ENCODE measurements at places on chromosomes 1 and 21.

DNA sequence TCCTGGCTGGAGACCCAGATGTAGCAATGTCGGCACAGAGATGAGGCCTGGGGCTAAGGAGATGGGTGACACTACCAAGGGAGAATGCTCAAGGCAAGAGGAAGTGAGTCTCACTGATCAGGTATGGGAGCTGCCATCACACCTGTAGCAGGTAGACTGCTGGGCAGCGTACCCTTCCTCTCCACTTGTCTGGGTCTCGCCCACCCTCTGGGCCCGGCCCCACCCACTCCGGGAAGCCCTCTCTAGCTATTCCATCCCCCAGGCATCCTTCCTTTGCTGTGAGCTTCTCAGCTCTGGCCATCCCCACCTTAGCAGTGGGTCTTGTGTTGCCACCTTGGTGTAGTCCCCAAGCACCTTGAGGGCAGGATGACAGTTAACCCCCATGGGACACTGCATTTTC lies 87.7 kb upstream of the EDN2 start:
- DNase-seq: no peak

DNA sequence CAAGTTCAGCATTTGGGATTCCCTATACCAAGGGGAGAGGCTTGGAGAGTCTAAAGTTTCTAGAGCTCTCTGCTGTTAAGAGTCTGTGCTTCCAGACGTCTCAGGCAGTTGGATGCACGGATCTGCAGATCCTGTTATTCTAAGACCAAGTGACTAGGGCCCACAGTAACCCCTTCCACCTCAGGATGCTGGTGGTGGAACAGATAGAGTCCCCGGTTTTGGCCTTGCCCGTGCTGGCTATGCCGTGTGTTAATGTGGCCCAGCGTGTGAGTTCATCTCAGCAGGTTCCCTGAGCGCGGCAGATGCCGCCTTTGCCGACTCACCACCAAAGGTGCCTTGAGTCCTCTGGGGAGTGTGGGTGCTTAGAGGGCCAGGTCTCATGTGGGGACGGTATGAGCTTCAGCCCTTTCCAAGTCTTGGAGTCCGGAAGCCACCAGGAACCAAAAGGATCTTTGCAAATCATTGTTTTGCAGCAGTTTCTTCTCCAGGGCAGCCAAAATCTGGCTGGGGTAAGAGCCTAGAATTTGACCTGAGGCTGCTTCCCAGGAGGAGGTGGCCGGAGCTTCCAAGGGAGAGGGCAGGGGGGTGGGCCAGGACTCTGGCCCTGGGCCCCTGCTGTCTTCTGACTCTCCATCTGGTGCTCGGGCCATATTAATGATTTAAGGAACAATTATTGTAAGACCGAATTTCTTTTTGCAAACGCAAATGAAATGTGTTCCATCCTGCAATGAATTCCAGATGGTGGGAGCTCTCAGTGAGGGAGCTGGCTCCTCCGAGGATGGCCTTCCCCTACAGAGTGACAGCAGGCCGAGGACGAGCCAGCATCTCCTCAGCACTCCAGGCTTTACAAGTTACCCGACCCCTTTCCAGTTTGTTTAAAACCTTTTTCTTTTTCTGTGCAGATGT lies 205.7 kb downstream of the FOXD2 start:
- no peak for DNase-seq

GRCh38 chr1:219236933-219237610 lies 63.4 kb downstream of the LYPLAL1 start:
- peak; percentile 81 for DNase-seq

DNA sequence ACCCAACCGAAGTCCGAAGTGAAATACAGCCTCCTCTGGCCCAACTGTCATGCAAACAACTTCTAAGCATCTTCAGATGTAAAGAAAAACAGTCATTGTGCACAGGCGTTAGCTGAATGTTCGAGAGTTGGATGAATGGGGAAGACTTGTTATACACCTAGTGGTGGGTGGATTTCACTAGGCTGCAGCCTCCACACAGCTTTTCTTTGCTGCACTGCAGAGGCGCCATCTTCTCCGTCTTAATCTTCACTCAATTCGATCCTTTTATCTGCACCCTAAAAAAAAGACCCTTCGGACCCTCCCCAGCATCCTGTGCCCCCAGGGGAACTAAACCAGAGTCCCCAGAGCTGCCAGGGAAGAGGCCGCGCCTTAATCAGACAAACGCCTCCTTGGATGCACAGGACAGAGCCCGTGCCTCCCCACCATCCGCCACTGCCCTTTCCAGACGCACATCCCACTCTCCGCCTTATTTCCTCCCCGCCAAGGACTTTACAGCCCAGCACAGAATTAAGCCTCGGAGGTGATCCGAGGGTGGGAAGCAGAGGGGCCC lies 1.4 kb downstream of the APP start:
- DNase-seq: peak; percentile 72

GRCh38 chr1:68188644-68189340 lies 43.5 kb downstream of the WLS start:
- no peak for DNase-seq

DNA sequence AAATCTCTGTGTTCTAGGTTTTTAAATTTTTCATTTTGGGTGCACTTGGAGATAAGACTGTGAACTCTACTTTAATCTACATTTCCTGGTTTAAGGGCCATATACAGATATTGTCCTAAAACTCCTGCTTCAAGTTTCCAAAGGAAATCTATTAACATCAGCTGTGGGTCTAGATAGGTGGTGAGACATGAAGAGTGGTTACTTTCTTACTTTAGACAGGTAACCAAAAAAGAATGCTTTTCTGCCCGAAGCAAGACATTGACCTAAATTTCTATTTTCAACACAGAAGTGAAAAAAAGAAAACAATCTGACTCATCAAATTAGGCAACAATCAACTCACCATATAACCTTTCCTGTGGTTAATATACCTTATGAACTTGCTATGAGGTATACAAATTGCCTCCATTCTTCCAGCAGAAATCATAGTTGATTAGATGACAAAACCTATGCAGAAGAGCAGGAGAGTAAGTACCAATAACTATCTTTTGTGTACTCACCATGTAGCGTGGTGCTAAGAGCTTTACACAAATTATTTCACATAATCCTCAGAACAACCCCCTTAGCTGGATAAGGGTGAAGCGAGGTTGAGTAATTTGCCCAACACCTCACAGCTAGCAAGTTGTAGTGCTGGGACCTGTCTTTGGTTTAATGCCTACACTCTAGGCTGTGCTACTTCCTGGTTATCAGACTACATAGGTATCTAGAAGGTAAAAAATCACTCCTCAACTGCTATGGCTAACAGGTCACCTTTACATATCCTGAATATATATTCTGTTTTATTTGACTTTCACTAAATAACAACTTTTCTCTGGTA lies 23.4 kb upstream of the PTPN14 start:
- no peak for DNase-seq

GRCh38 chr1:98104289-98104688 lies 183.5 kb upstream of the DPYD start:
- DNase-seq: no peak

- DNase-seq: no peak
Observed at GRCh38 chr1:228362141-228362883, 44.3 kb downstream of the TRIM11 start.

DNA sequence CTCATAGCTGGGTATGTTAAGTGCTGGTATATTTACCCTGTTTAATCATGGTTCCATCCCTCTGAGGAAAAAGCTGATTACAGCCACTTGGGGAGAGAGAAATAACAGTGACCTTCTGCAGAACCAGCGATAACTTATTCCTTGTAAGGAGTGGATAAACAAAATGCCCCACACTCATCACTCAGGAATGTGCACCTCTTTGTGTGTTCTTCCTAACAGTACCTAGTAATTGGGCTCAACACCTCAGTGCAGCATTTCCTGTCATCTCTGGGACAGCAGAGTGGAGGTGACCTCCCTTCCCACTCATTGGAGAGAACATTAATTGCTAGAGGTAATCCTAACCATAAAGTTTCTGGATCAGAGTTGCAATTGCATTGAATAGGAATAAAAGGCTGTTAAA lies 112.5 kb upstream of the F3 start:
- peak; percentile 92 for DNase-seq

DNA sequence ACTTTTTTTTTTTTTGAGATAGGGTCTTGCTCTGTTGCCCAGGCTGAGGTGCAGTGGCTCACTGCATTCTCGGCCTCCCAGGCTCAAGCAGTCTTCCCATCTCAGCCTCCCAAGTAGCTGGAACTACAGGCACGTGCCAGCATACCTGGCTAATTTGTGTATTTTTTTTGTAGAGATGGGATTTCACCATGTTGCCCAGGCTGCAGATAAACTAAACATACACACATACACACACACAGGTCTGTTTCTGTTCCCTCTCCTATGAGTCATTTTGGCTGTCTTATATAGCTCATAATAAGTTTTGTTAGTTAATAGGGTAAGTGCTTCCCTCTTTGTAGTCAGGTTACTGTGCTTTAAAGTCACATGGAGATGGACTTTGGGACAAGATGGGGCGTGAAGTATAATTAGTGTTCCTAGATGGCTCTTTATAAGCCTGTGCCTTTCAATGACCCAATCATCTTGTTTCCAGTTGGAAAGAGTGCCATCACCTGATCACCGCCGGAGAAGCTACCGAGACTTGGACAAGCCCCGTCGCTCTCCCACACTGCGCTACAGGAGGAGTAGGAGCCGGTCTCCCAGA lies 9.1 kb downstream of the PRPF38A start:
- no peak for DNase-seq

GRCh38 chr1:202915146-202915545 lies 11.9 kb downstream of the KLHL12 start:
- no peak for DNase-seq

DNA sequence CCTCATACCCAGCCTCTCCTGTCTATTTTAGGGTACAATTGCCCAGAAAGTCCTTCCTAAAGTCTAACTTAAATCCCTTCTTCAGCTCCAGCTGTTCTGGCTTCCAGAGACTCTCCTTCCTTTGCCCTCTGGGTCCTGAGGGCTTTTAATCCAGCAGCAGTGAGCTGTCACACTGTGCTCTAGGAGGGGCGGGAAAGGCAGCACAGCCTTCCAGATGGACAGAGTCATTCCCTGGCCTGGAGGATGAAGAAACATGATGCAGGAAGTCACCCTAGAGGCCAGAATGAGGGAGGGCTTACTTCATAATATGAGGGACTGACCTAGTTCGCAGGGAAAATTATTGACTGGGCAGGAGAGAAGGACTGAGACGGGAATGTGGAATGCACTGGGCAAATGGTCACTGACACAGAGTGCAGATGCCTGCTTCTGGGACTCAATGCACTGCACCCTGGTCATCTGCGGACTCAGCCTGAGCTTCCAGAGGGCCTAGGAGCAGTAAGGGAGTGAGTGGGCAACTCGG lies 1.3 kb downstream of the SH2D2A start:
- no peak for DNase-seq

- DNase-seq: no peak
Observed at GRCh38 chr1:12287869-12288268, 58.0 kb downstream of the VPS13D start.

DNA sequence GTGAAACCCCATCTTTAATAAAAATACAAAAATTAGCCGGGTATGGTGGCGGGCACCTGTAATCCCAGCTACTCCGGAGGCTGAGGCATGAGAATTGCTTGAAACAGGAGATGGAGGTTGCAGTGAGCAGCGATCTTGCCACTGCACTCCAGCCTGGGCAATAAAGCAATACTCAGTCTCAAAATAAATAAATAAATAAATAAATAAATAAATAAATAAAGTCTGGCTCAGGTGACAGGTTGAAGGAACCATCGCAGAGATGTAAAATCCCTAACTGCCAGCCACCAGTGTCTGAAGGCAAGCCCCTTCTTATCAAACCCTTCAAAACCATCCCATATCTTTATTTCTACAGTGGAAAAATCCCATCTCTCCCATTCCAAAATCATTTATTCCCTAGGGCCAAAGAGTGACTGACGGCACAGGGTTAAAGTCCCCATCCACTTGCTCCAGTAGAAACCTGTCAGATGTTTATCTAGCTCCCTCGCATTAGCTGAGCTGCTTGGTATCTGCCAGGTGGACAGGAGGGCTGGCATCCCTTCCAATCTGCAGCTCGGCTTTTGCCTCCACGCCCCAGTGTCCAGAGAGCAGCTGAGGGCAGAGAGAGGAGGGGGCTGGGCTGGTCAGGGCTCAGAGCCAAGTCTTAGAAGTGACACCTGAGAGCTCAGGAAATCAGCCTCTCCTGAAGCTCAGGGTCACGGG lies 5.0 kb downstream of the CSRP1 start:
- no peak for DNase-seq

DNA sequence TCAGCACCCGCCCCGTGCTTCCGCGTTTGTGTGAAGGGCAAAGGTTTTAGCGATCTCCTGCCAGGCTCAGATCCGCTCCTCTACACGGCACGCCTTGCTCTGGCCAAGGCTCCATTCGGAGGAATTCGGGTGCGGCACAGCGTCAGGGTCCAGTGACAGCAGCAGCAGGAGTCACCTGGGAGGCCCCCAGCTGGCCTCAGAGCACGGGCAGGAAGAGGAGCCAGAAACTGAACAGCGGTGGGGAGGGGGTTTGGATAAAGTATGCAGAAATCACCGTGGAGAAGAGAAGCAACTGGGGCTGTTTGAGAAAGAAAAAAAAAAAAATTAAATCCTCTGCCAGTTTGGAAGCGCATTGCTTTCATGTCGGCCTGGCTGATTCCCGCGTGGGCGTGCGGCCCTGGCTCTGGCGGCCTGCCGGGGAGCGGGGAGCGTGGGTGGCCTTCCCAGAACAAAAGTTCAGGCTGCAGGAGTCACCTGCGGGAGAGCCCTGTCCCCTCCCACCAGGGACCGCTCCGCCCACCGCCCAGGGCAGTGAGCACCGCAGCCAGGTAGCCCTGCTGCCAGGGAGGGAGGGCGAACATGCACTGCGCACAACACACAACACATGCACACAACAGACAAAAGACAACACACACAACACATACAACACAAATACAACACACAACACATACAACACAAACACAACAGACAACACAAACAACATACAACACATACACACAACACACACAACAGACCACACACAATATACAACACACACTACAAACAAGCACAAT lies 107.6 kb downstream of the ETS2 start:
- no peak for DNase-seq

DNA sequence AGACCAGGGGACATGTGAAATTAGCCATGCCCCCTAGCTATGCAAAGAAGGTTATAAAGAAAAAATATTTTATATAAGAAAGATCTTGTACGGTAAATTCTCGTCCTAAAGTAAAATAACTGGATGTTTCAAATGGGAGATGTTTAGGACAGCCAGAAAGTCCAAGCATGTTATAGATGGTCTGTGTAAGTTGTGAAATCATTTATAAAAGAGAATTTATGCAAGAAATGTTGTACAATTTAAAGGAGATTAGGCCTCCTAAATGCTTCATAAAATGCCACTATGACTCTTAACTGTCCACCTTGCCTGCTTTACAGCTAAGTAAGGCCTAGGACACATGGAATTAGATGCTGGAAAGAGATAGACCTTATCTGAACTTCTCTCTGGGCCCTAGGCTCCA lies 118.1 kb upstream of the POGK start:
- DNase-seq: no peak

- no peak for DNase-seq
Observed at GRCh38 chr1:117607471-117607870, 1.6 kb downstream of the TENT5C start.
